ENCODE measurements at places on chromosomes 4 and X.

DNA sequence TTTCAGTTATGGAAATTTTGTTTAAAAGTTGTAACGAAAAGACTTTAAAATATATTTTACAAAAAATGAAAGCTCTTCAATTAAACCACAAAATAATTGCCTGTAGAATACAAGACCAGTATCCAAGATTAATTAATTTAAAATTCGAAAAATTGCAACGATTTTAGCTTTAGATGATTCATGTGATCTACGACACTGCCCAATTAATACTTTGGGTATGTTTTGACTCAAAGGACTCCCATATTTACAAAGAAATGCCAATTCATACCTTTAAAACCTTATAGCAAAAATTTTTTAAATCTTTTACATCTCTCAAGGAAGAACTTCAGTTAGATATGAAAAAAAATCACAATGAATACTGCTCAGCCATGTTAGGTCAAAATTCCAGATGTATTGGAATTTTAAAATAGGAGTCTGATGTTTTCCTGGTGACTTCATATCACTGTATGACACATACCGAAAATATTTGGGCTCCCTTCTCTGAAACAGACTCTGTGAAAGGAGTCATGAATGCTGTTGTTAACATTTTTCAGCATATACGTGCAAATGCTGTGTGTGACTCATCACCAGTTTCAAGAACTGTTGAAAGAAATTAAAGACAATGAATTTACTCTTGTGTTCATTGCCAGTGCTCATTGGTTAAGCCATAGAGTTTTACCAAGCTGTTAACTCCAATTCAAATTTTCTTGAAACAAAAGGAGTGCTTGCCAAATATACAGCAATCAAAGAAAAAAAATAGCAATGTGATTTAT is 13.8 kb upstream of the SMS start:
- DNase-seq, result no peak

DNA sequence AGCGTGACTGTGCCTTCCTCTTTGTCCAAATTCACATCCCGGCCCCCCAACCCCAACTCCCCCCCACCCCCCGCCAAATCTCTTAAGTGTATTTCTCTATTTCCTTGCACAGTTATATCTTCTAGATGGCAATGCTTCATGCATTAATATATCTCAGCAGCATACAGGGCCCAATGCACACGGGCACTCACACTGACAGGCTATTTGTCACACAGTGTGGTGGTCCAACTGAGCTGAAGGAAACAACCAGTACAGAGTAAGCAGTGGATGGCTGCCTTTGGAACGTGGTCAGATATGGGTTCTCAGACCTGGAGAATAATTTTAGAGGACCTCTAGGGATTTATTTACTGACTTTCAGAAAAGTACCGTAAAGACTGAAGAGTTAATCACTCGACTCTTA is 681 bp downstream of the EXOC1 start:
- no peak for DNase-seq

GRCh38 chrX:374596-374995 is 12.1 kb downstream of the PPP2R3B start:
- no peak for DNase-seq

GRCh38 chr4:109887071-109887470 is 25.6 kb upstream of the EGF start:
- no peak for DNase-seq

DNA sequence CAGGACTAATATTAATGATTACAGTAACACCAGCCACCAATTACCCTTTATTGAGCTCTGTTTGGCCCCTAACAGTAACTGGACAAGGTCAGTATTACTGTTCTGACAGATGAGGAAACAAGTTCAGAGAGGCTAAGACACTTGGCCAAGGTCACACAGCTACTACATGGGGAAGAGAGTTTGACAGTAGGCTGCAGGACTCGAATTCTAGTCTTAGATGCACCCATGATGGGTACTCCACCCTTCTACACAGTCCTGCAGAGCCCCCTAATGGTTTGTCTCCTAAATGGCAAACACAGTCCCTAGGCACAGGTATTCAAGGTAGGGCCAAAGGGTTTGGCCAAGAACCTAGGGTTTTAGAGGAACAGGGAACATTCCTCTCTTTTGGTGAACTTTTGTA is 93.9 kb downstream of the NSUN7 start:
- peak; percentile 6 for DNase-seq

- no peak for DNase-seq
Observed at GRCh38 chr4:73248416-73248815, 10.2 kb downstream of the ANKRD17 start.

- DNase-seq, result no peak
Observed at GRCh38 chr4:152430507-152430906, 105.4 kb downstream of the FBXW7 start.

DNA sequence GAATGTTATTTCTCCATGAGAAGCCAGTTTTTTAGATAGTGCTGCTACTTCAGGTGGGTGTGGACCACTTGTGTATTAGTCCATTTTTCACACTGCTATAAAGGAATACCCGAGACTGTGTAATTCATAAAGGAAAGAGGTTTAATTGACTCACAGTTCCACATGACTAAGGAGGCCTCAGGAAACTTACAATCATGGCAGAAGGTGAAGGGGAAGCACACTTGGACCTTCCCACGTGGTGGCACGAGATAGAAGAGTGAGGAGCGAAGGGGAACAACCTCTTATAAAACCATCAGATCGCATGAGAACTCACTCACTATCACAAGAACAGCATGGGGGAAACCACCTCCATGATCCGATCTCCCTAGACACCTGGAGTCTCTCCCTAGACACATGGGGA is 3.4 kb upstream of the PPID start:
- no peak for DNase-seq

- no peak for DNase-seq
Observed at GRCh38 chr4:89129080-89129640, 17.8 kb downstream of the TIGD2 start.

- no peak for DNase-seq
Observed at GRCh38 chr4:10180603-10180926, 64.0 kb upstream of the WDR1 start.

DNA sequence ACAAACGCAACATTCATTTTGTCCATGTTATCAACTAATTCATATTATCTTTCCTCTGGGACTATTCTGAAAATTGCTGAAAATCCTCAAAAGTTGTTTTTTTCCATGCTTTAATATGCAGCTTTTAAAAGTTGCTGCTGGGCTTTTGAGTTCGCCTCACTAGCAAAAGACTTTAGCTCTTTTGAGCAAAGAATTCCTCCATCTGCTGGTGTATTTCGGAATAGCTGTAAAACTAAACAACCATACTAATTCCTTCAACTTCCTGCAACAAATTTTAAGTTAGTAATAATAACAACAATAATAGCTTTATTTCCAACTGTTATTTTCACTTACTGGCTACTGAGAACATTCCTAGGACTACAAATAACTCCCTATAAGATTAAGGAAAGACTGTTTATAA is 124.5 kb upstream of the PLAC1 start:
- DNase-seq, result peak; percentile 35

DNA sequence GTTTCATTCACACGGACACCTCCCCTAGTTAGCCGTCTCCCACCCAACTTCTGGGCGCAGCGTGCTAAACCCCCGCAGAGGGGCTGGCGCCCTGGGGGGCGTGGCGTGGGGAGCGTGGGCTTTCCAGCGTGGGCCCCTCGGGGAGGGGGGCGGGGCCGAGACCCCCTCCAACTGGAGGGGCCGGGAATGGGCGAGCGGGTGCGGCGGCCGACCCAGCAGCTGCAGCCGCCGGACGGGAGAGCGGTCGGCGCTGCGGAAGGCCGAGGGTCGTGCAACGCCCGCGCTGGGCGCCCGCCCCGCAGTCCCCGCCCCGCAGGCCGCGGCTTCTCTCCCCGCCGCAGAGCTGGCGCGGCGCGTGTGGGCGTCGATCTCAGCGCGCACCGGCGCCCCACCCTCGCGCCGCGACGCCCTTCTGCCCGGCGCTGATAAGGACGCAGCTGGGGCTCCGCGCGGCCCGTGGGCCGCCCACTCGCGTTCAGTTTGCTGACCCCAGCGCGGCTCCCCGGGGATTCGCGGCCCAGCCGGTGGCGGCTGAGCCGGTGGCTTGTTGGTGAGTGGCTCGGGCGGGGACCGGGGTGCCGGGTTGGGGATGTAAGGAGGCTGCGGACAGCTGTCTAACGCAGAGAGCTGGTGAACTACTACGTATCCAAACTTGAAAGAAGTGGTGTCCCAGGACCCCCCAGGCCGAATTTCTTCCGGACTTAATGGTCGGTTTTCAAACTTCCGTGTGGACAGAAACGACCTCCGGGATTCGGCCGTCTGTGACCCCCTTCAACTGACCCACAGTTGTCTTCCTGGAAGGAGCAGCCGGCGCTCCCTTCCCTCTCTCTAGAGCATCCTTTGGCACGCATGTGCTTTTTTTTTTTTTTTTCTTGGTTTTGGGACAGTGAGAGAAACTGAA is 1.5 kb downstream of the FHDC1 start:
- no peak for DNase-seq

DNA sequence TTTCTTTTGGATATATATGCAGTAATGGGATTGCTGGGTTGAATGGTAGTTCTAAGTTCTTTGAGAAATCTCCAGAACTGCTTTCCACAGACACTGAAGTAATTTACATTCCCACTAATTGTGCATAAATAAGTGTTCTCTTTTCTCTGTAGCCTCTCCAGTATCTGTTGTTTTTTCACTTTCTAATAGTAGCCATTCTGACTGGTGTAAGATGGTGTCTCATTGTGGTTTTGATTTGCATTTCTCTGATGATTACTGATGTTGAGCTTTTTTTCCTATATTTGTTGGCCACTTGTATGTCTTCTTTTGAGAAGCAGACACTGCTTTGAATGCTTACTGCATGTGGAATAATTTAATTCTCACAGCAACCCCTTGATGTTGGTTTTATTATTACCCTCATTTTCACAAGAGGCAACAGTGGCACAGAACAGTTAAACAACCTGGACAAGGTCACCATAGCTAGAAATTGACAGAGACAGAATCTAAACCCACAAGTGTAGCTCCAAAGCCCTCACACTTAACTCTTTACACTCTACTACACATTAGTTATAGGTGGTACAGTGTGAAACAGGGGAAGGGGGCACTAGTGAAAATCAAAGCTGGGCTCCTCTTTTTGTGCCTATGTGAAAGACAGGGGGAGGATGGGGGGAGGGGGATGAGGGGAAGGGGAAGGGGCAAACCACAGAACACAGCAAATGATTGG is 96.1 kb downstream of the REELD1 start:
- DNase-seq, result no peak

DNA sequence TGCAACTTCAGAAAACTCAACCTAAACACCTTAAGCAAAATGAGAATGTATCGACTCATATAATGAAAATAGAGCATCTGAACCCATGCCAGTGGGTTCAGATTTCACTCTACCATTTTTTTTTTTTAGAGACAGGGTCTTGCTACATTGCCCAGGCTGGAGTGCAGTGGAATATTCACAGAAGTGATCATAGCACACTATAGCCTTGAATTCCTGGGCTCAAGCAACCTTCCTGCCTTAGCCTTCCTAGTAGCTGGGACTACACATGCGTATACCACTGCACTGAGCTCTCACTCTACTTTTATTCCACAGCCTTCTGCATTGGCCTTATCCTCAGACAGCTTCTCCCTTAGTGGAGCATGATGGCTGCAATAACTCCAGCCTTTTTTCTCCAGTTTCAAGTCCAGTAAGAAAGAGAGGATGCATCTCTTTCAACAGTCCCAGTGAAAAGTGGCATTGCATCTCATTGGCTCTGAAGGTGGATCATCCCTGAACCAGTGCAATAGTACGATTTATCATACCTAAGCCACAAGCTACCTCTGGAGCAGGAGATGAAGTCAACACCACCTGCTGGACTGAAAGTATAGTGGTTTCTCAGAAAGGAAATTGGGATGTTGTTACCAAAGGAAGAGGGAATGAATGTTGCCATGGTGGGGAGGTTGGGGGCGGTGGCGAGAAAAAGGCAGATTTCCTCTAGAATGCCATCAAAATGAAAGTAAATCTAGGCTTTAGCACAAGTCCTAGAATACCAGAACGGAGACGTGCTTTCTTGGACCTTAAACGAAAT is 2.0 kb upstream of the SOD3 start:
- no peak for DNase-seq

GRCh38 chr4:62320612-62321011 is 1120.5 kb downstream of the ADGRL3 start:
- no peak for DNase-seq

DNA sequence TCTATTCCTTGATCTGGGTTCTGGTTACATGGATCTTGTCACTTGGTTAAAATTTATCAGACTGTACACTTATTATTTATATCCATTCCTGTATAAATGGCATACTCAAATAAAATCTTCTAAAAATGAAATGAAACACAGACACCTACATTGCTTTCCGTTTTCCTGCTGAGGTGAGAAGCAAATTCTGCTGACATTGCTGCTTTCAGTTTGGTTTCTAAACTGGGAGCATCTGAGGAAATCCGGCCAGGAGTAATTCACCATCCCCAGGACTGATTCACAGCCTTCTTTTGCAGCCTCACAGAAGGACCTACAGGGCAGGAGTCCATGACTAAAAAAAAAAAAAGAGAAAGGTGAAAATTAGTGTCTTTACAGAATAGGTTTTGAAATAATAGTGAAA is 93.6 kb downstream of the CORIN start:
- no peak for DNase-seq

- DNase-seq, result no peak
Observed at GRCh38 chr4:139890816-139891215, 225.2 kb downstream of the MGST2 start.

- no peak for DNase-seq
Observed at GRCh38 chr4:146256328-146256727, 42.0 kb downstream of the REELD1 start.

- no peak for DNase-seq
Observed at GRCh38 chr4:148405161-148405893, 36.9 kb downstream of the NR3C2 start.

DNA sequence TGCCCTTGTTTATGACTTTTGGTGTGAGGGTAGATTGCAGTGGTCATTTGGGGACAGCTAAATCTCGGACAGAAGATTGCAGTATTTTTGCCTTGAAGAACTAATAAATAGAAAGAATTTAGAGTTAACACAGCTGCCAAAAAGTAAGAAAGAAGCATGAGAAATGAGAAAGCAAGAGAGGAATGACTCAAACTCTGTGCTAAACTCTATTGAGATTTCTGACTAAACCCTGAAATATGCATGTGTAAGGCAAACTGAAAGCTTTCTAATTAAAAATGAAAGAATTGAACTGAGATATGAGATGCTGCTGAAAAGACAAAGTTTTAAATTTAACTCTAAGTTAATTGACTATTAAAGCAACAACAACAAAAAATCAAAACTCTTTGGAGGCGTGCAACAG is 791.3 kb downstream of the RAB28 start:
- no peak for DNase-seq

GRCh38 chr4:140968371-140968770 is 164.9 kb downstream of the RNF150 start:
- no peak for DNase-seq

GRCh38 chrX:115697806-115698205 is 136.8 kb downstream of the PLS3 start:
- no peak for DNase-seq

DNA sequence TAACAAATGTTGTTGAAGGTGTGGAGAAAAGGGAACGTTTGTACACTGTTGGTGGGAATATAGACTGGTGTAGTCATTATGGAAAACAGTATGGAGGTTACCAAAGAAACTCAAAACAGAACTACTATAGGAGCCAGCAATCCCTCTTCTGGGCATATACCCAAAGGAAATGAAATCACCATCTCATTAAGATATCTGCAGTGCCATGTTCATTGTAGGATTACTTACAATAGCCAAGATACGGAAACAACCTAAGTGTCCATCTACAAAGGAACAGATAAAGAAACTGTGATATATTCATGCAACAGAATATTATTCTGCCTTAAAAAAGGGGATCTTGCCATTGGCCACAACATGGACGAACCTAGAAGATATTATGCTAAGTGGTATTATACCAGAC is 22.2 kb downstream of the APBB2 start:
- DNase-seq, result no peak

All from NCI-H1694 (cell line).